ENCODE measurements at places on chromosomes 2 and 18.

DNA sequence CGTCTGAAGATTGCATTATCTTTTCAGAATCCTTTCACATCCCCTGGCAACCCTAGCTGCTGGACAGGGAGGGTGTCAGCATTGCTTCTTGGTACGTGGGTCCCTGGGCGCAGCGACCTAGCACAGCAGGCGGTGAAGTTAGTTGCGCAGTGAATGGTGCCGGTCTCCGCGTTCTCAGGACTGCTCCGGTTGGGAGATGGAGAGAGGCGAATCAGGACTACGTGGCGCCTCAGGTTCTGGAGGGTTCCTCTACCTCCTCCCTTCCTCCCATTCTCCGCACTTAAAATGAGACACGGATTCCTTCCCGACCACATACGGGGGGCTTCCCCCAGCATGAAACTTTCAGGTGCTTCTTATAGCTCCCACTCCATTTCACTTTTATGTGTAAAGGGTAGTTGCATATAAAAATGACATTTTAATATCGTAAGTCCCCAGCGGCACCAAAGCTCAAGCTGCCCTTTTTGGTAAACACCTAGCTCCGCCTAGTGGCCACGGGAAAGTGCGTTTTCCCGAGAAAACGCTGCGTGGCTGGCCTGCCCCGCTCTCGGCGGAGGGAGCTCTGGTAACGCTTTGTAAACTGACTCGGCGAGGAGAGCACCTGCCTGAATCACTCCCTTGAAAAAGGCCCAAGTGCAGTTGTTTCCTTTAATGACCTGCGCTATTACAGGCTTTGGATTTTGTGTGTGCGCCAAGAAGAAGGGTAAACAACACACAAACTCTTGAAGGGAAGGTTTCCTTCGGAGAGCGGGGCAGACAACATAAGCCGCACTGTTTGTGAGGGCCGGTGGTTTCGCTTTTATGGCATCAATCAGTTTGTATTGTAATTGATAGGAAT lies 32.9 kb upstream of the INHBB start:
- peak; percentile 65 for DNase-seq

GRCh38 chr2:152031747-152032306 lies 67.0 kb downstream of the CACNB4 start:
- no peak for DNase-seq

DNA sequence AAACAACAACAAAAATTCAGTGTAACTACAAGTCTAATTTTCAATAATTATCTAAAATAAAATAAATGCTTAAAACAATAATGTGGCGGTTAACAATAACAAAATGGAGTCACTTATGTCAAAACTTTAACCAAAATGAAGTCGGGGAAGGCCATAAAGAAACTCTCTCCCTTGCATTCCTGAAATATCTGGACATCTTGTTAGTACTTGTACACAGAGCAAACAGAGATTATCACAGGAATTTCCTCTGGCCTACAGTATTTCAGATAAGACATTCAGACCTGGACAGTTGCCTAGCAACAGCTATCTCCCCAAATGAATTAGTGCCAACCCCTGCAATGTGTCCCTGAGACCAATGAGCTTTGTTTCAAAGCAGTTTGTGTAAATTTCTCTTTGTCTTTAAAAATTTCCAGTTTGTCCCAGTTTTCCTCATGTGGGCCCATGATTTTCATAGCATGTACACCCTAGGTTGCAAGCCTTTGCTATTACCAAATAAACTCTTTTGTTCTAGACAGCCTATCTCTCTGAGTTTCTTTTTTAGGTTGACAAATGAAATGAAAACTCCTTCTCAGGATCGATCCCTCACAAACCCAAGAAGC lies 68.6 kb downstream of the EXOC6B start:
- DNase-seq = no peak

GRCh38 chr2:6384341-6384740 lies 481.4 kb downstream of the CMPK2 start:
- DNase-seq = no peak

- no peak for DNase-seq
These were observed 42.8 kb upstream of the BAZ2B start for GRCh38 chr2:159658881-159659873.

GRCh38 chr2:160321006-160321405 lies 120.9 kb upstream of the ITGB6 start:
- no peak for DNase-seq

DNA sequence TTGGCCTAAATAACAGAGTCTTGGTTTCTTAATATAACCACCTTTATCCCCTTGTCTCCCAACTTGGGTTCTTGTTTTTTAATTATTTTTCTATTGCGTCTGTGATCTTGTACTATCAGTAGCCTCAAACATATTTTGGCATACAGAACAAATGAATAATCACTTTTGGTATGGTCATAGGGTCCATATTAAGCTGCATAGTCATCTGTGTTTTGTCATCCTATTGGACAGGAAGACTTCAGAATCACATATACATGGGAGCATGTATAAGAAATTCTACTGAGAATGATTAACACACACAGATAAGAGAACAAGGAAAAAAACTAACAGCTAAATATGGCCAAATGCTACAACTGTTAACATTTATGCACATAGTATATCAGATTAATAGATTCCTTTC lies 126.0 kb downstream of the MEP1B start:
- no peak for DNase-seq

- DNase-seq = no peak
These were observed 156.4 kb downstream of the SEPTIN10 start for GRCh38 chr2:109457366-109457765.

GRCh38 chr2:32212295-32212694 lies 46.6 kb downstream of the SLC30A6 start:
- no peak for DNase-seq

DNA sequence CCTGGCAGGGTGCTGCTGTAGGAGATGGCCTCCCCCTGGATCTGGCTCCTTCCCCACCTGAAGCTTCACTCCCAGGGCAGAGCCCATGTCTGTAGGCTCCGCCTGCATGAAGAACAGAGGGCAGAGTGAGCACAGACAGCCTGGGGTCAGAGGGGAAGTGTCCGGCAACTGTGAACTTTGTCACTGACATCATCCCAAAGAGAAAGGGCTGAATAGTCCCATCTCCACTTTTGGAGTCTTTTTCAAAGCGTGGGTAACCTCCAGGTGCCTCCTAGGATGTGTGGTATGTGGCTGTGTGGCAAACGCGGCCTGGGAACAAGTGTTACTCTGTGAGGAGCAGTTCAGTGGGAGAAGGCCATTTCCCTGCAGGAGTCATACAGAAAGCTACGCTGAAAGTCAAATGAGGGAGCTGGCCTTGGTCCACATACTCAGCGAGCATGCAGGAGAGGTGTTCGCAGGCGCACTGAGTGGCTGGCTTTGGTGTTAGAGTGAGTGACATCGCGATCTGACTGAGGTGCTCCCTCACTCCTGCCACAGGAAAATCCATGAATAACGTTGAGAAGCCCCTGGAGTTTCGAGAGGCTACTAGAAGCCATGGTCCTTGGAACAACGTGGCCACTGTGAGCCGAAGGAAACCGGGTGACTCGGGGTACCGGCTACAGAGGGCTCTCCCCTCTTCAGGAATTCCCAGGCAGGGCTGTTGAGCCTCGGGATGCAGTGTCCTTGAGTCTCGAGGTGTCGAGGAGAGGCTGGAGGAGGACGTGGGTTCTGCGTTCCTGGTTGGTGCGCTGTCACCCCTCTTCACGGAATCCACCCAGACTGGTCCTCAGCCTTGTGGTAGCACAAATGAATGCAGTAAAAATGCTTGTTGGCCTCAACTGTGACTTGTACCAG lies 54.7 kb downstream of the CABLES1 start:
- DNase-seq = no peak

DNA sequence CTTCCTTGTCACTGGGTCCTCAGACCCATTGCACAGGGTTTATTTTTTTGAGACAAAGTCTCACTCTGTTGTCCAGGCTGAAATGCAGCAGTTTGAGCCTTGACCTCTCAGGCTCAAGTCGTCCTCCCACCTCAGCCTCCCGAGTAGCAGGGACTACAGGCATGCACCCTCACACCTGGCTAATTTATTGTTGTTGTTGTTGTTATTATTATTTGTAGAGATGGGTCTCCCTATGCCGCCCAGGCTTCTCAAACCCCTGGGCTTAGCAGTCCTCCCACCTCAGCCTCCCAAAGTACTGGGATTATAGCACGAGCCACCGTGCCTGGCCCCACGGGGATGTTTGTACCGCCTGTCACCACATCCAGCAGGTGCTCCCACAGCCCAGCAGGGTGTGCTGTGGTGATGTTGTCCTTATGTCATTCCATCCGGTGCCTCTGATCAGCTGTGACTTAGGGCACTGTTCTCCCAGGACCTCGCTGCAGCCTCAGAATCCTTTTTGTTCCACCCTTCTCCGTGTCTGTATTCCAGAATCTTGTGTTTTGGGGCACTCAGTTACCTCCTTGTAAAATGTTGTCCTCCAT lies 182.3 kb downstream of the INO80D start:
- no peak for DNase-seq

GRCh38 chr2:207073801-207074678 lies 91.7 kb downstream of the KLF7 start:
- DNase-seq = peak; percentile 9

GRCh38 chr2:69477627-69478026 lies 40.4 kb upstream of the NFU1 start:
- DNase-seq = no peak

DNA sequence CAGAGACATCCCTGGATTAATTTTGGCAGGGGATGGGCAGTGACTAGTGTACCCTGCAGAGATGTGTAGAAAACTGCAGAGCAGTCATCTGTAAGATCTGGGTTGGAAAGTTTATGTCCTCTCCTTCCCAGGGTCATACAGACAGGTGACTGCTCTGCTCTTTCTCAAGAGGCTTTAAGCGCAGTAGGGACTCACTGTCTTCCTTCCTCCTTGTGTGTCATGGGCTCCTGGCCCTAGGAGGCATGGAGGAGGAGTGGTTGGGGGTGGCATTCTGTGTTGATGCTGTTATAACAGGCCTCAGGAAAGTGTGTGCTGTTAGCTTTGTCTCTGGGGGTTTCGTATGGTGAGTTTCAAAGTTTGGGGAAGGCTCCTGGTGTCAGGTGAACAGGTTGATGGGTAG lies 130.5 kb upstream of the MGAT5 start:
- no peak for DNase-seq

DNA sequence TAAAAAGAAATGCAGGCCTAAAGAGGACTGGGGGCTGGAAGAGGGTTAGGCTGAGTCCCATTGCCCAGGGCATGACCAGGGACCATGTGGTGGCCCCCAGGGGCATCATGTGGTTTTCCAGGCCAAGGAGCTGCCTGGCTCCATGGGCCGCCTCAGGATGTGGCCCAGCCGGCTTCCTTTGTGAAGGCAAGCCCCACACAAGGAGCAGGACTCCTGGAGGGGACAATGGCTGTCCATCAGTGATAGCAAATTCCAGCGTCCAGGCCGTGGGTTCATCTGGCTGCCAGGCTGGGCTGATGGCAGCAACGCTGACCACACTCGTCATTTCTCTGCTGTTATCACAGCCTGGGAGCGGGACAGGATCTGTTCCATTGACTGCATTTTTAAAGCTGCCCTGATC lies 82.5 kb downstream of the GBX2 start:
- no peak for DNase-seq

DNA sequence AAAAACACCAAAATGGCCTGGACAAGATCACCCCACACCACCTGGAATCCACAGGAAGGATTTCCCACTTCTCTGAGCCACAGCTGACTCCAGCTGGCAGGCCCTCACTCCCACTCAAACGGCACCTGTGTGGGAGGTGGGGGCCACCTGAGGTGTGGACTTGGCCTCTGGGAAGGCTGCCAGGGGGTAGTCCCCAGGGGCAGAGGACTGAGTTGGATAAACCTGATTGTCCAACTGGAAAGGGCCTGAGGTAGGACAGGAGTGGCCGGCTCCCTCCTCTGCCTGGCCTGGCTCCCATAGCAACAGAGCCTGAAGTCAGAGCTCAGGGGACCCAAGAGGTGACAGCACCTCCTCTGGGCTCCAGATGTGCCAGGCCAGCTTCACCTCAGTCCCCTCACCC lies 300.2 kb downstream of the CELF4 start:
- no peak for DNase-seq
